CD4-positive, CD25-positive, alpha-beta regulatory T cell (primary cell): ENCODE measurements at places on chromosomes 3 and 15. TPM values are rescaled to one million over a fixed set of nuclear protein-coding genes. Genes with fewer than 3 reads are reported as not detected.

DNA sequence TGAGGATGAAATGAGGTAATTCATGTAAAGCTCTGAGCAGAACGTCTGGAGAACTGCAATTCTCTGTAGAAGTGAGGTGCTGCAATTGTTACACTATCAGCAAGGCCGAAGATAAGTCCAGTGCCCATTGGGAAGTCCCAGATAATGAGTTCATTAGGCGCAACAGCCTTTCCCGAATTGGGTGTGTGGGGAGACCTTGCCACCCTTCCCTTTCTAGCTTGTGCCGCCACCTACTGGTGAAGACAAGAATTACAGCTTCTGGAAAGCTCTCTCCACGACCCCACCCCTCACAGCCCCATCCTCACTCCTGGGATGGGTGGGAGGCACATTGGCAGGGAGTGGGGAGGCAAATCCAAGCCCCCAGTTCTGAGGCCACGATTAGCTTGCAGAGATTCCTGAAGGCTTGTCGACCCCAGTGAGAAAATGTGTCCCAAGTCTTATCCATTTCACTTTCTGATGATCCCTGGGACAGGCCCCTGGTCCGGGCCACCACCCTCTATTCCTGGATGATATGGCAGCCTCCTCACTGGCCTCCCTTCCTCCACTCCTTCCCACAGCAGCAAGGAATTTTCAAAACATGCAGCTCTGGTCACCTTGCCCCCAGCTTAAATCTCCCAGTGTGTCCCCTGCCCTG is 36.4 kb downstream of the FAM3D start:
- DNase-seq: peak; percentile 37

- no peak for DNase-seq
Observed at GRCh38 chr3:175743733-175744400, 884.7 kb downstream of the NAALADL2 start.

DNA sequence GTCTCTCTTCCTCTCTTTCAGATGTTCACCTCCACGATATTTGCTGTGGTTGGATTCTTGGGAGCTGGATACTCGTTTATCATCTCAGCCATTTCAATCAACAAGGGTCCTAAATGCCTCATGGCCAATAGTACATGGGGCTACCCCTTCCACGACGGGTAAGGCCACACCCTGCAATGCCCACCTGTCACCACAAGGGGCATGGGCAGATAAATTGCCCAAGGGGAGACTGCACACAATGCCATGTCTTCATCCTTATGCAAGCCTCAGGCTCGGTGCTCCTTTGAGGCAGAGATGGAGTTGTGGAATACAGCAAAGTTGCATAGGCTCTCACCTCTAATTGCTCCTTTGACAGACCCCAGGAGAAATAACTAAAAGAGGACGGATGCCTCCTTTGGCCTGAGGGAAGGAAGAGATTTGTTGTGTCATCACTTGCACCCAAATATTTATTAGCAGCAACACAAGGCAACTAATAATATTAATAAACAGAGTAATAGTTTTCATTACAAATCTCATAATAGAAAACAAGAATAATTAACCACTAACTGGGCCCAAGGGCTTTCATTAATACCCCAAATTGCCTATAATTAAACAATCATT is 13.2 kb downstream of the TM4SF4 start:
- peak; percentile 31 for DNase-seq

The CCR3 gene
- 6.0 TPM for total RNA-seq

The P2RY12 gene
- 1.9 TPM for total RNA-seq

DNA sequence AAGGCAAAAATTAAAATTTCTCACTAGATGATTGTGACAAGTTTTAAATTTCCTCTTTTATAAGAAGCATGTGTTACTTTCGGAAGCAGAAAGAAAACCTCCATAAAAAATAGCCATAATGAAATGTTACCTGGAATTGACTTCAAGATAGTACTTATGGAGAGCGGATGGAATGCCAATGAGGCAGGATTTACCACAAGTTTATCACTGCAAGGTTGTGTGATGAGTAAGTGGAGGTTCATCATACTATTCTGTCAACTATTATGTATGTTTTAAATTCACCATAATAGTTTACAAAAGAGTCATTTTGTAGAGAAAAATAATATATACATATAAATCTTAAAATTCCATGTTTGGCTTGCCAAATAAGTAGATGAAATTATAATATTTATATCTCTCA is 230.3 kb downstream of the SCAPER start:
- DNase-seq: no peak

DNA sequence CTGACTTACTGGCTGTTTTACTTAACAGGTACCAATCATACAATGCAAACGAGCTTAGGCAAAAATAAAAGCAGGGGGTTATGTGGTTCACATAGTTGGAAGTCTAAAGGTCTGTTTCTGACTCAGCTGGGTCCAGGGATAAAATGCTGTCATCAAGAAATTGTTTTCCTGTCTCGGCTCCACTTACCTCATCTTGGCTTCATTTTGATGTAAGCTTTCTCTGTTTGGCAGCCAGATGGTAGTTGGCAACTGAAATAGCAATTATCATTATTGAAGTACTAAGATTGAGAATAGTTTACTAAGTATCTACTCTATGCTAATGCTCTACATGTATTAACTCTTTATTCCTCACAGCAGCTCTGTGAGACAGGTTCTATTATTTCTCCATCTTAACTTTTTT is 36.8 kb upstream of the CNTN3 start:
- DNase-seq: no peak

DNA sequence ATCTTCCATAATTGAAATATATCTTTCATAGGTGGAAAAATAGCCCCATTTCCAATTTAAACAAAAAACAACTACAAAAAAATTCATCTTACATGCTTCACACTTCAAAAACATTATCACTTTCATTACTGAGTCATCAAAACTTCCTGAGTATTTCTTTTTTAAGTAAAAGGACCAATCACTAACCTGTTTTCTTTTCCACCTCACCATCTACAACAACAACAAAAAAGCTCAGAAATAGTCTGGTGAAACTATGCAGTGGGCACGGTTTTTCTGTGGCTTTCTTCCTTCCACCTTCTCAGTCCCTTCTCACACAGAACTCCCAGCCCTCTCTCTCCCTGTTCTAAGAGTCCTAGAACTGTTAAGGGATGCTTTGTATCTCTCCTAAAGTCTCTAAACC is 20.3 kb upstream of the TNIK start:
- peak; percentile 72 for DNase-seq

GRCh38 chr3:11530153-11530721 is 113.5 kb downstream of the VGLL4 start:
- no peak for DNase-seq

DNA sequence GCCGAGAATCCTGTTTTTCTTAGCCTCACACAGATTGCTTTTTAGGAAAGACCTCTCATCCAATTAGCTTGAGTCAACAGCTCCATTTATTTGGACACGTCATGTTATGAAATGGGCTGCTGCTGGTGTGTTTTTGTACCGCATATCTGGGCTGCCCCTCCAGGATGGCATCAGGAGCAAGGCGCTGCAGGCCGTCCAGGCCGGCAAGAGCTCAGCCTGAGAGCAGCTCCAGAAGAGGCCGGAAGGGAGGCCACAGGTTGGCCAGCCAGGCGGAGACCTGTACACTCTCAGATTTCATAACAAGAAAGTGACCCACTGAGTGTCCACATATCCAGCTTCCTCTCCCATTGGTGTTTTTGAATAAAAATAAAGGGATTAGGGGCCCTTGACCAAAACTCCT is 28.3 kb downstream of the FOXL2NB start:
- no peak for DNase-seq
